ENCODE measurements at places on chromosomes 3 and 15.

- DNase-seq = peak; percentile 43
These were observed 77.2 kb downstream of the TBC1D2B start for GRCh38 chr15:78000091-78000926.

DNA sequence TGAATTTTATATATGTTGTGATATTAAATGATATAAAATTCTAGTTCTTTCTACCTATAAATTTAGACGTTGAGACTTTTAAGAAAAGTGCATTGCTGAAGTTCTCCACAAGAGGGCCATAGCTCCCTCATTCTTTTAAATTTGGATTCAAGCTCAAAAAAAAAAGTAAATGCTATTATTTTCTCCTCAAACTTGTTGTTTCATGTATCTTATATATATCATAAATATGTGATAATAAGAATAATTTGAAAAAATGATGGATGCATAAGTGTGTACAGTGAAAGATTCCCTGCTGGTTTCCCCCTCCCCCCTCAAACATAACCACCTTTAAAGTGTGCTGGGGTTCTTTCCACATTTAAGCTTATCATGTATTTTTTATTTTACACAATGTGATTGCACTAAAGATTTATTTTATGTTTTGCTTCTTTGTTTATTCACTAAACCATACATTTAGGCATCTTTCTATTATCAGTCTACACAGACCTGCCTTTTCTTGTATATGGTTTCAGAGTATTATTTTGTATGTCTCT lies 769.4 kb upstream of the GOLIM4 start:
- no peak for DNase-seq

DNA sequence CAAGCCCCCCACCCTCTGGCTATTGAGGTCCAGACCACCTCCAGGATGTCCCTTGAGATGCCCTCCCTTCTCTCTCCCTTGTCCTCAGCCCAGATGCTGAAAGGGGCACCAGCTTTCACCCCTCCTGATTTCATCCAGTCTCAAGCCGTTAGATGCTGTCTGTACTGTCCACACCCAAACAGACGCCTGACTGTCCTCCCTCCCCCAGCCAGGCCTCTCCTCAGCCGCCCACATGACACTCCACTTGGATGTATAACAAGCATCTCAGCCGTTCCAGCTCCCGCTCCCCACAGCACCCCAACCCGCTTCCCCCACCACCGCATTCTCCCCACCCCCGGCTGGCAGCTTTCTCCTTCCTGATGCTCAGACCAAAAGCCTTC lies 25.0 kb upstream of the CYP11A1 start:
- DNase-seq = no peak

DNA sequence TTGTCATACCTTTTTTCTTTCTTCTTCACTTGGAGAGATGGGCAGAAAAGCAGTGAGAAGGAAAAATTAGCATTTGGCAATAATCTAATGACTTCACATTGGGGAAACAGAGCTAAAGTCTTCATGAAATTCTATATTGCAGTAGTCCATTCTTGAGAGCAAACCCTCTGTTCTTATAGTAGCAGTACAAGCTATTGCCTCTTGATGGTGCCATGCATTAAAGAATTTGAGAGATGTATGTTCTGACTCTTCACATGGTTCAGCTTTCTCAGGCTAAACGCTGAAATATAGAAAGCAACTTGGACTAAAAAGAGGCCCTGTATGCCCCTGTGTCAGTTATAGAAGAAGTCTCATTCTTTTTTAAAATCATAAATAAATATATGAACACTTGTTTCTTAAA lies 36.0 kb downstream of the PHLDB2 start:
- DNase-seq = no peak

DNA sequence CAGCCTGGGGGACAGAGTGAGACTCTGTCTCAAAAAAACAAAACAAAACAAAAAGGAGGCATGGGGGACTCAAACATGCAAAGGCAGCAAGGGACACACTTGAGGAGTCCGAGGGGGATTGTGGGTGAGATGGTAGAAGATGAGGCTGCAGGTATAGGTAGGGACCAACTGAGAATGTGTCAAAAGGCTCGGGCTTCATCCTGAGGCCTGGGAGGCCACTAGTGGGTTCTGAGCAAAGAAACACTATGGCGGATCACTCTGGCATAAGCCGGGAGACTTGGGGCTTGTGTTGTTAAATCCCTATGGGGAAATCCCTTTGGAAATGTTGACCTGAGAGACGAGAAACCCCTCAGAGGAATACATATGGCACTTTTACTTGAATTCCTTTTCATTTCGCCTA lies 21.2 kb downstream of the ZNF710 start:
- DNase-seq = no peak

GRCh38 chr15:94467034-94467433 lies 235.7 kb downstream of the MCTP2 start:
- no peak for DNase-seq

GRCh38 chr3:12227833-12228232 lies 61.0 kb upstream of the PPARG start:
- no peak for DNase-seq

DNA sequence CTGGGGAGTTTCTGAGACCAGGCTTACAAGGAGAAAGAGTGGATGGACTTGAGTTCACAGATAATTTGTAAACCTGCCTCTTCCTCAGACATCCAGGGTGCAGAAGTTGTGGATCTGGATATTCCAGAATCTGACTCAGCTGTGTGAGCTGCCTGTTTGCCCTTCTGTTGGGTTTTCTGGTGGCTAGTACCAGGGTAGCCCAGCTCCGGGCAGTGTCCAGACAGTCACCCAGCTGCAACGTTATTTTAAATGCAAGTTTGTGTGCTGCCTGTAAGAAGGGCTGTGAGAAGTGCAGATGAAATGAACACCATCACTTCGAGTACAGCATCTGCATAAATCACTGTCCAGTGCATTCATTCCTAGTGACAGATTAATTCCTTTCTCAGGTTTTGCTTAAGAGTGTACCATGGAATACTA lies 1053.0 kb downstream of the TUSC7 start:
- no peak for DNase-seq

DNA sequence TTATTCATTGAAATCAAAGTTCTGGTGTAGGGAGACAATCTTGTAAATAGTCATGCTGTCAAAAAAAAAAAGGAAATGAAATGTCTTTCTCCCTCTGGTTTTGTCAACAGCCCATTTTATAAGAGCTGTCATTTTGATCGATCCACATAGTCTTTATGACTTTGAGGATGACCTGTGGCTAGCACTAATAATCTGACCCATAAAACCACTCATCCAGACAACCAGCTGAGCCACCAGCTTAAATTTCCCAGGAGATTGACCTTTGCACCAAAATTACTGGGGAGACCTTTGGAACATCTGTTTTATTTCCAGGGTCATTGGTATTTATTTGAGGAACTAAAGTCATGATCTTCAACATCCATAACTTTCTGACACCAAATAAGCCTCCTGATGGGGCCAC lies 98.5 kb upstream of the MME start:
- DNase-seq = no peak

DNA sequence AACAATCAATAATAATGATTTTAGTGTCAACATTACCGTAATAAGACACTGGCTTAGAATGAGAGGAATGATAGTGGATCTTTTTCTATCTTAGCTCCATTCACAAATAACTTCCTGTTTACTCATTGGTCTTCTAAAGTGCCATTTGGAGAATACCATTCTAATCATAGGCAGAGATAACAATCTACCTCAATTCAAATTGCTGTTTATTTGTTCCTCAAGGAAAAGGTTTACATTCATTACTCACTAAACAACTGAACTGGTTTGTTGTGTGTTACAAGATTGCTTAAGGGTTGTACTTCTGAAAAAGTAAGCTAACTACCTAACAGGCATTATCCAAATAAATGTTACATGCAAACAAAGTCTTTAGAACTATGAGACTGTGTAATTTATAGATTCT lies 8.1 kb upstream of the PCOLCE2 start:
- DNase-seq = no peak

GRCh38 chr3:185630182-185630622 lies 44.1 kb downstream of the SENP2 start:
- no peak for DNase-seq

- no peak for DNase-seq
These were observed 269.6 kb upstream of the ST8SIA2 start for GRCh38 chr15:92123962-92124656.

- no peak for DNase-seq
These were observed 34.1 kb downstream of the SHC4 start for GRCh38 chr15:48929661-48930060.

- DNase-seq = no peak
These were observed 2.2 kb downstream of the ACAD9 start for GRCh38 chr3:128881576-128881975.

DNA sequence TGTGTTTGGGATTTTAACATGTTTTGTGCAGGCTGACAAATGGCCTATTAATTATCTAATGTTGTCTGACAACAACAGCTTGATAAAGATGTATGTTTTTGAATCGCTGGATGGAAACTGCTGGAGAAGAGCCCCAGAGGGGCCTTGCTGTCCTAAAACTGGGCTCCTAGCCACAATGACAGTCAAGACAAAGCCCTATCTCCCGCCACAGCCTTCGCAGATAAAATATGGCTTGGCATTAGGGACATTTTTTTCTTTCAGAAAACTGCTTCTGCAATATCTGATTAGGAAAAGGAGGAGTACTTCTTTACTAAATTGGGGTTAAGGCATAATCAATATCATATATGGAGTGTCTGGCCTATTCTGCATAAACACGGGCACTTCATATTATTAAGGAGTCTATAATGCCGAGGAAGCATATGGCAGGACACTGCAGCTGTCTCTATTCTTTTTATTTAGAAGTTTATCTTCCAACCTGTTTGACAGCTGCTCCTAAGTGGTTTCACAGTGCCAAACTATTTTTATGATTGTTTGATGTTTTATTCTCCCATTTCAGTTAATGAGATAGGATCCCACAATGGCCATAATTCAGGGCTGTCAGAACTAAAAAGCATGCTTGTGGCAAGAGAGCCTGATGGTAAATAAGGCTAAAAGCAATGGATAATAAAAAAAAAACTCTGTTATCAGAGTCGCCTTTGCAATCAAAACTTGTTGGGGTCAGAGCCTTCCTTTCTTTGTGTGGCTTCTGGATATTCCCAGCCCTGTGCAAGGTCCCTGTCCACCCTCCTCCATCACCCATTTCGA lies 210.1 kb downstream of the MECOM start:
- DNase-seq = no peak

- DNase-seq = no peak
These were observed 581.5 kb downstream of the TBL1XR1 start for GRCh38 chr3:176615826-176616225.

DNA sequence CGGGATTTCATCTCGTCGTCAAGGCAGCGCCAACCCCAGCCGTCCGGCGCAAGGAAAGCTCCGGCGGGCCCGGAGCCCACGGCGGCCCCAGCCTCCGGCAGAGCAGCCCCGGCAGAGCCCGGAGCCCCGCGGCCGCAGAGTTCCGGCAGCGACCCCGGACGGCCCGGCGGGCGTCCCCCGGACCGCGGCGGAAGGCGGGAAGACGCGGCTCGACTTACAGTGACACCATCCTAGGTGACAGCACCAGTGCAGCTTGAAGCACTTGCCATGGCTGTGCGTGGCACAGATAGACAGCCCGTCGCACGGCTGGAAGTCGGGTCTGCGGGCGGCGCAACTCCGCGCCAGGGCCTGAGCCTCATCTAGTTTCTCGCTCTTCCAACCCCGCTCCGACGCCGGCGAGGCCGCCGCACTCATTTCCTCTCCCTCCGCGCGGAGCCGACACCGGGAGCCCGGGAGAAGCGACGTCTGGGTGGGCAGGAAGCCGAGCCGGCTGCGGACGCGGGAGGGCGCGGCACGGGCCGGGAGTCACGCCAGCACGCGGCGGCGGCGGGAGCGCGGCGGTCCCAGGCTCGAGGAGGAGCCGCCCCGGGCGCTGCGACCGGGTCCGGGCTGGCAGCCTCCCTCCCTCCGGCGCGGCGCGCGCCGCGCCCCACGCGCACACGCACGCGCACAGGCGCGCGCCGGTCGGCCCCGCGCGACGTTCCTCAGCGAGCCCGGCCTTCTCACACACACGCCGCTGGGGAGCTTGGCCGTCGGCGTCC lies at the start of gene C3orf70:
C3orf70 (minus strand) TSS at position 651 of the 761 bp plus-strand sequence; CDS start at position 414, 237 bp downstream.
- DNase-seq = no peak

GRCh38 chr15:71648095-71648494 lies 162.3 kb upstream of the NR2E3 start:
- no peak for DNase-seq

GRCh38 chr15:77181305-77182074 lies 110.6 kb upstream of the TSPAN3 start:
- no peak for DNase-seq

- no peak for DNase-seq
These were observed 19.2 kb upstream of the RAD18 start for GRCh38 chr3:8982509-8982908.

DNA sequence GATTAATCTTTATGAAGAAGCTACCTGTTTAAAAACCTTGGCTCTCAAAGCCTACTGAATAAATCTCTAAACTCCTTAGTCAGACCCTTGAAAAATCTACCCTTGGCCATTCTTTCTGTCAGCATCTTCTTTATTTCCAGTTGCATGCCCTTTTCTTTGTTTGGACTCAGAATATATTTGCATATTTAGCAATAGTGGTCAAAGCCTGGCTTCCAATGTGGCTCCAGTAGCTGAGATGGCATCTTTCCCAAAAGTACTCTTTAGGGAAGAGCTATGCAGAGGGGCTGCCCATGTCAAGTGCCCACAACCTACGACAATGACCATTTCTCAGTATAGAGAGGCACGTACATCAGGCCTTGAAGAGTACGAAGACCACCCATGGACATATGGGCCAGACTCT lies 47.2 kb downstream of the TLNRD1 start:
- no peak for DNase-seq
